Dorsolateral prefrontal cortex (tissue), 122 donors: ENCODE measurements at places on chromosomes 1 and 21.

GRCh38 chr1:8702472-8702849, 115.0 kb downstream of the RERE start:
- no peak for DNase-seq

GRCh38 chr1:92486251-92487077, at the start of gene GFI1:
TSS of gene GFI1 (minus strand) at chr1:92486925. CDS start at chr1:92483487, 3,438 bp downstream.
- no peak for DNase-seq

DNA sequence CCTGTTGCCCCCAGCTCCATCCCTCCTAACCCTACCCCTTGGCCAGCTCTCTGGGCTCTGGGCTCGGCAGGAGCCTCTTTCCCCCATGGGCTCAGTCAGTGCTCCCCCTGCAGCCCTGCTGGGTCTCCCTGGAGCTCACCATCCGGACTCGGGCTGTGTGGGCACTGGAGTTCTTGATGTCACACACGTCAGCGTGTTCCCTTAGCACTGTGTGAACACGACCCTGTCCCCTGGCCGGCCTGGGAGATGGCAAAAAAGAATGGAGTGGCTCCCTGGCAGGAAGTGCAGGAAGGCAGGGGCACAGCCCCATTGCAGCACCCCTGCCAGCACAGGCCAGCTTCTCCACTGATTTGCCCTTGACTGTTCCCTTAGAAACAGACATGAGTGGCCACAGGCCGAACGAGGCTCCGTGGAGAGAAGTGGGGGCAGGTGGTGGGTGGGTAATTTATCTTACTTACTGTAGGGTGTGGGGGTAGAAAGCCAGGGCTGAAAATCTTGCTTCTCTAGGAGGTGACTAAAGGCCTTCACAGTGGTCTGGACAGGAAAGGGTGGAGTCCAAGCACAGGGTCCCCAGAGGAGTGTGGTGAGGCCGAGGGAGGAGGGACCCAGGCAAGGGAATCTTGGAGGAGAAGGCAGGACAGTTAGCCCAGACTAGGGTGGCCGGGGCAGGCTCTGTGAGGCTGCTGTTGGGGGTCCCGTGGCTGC, 381.7 kb upstream of the VAMP3 start:
- no peak for DNase-seq

GRCh38 chr1:7454052-7454815, 316.9 kb upstream of the VAMP3 start:
- DNase-seq: no peak

- DNase-seq: no peak
Measured at GRCh38 chr1:237759377-237759776, 131.3 kb downstream of the ZP4 start.

DNA sequence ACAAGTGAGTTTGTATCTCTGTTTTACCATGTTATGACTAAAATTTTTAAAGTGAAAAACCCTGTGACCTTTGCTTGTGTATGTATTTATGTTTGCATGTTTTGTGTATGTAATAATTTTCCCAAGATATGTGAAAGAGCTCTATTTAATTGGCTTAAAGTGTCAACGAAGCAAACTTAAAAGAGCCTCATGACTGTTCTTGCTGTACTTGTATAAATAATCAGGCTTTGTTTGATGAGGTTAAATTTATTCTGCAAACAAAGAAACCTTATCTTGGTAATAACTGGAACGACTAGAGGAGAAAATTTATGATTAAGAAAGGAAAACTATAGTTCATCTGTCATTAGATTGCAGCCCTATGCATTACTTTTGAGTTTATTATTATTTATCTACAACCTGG, 6.6 kb downstream of the GBP7 start:
- no peak for DNase-seq
